Activated CD4-positive, alpha-beta memory T cell treated with anti-CD3 and anti-CD28 coated beads, Interleukin-2, amount 10 ng/mL, durations not matched to agents 7 days and 5 days (primary cell): ENCODE measurements at places on chromosomes 6 and 20. TPM values are rescaled to one million over a fixed set of nuclear protein-coding genes. Genes with fewer than 3 reads are reported as not detected.

DNA sequence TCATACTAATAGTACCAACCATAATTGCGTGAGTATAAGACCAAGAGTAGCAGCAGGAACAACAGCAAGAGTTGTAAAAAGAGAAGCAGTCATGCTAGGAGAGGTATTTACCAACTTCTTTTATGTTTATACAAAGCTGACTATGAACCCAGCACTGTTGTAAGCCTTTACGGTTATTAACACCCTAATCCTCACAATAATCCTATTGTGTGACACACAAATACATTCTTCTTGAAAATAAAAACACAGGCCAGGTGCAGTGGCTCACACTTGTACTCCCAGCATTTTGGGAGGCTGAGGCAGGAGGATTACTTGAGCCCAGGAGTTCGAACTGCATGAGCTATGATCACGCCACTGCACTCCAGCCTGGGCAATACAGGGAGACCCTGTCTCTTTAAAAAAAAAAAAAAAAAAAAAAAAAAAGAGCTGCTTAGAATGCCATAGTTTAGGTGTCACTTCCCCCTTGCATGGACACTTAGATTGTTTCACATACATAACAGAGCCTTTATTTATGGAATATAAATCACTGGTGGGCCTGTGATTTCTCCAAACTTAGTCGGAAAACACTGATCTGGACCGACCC, 20.2 kb downstream of the HCK start:
- no peak overlapping the region for H3K4me3 ChIP-seq
- DNase-seq, result no peak
- H3K27me3 ChIP-seq, result peaks cover 7% of the 10 kb centered on the region
- no peak overlapping the region for H3K27ac ChIP-seq
- H3K36me3 ChIP-seq, result no peaks in the 10 kb centered on the region

DNA sequence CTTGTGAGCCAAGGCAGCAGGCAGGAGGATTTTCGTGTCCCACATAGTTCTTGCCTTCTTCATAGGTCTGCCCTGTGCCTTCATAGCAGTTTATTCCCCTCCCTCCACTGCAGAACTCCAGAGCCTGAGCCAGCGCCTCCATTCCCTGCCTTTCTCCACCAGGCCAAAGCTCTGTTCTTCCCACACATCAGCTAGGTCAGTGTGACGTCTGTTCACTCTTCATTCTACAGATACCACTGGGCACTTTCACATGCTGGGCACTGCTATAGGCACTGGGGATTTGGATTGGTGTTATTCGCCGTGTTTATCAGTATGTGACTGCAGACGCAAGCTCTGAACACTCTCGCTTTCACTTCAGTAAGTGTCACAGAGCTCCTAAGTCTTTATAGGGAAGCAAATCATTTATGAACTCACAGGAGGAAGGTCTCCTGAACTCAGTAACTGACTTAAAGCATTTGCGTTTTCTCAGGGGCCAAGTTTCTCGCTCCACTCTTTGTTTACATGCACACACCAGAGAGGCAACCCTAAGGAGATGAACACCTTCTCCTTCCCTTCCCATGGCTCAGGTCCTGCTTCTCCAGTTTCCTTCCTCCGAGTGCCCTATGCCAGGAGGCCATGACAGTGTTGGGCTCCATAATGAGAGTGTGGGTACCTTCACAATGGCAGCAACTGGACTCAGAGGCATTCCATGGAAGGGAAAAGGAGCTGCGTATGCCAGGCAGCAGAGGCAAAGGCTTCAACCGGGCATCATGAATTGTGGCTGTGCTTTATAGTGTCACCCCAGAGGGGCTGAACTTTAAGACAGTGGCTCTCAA, 6.3 kb upstream of the APMAP start:
- peaks cover 12% of the 10 kb centered on the region for H3K36me3 ChIP-seq
- H3K27me3 ChIP-seq, result peaks cover 16% of the 10 kb centered on the region
- no peak overlapping the region for H3K4me3 ChIP-seq
- DNase-seq, result no peak

- no peak for DNase-seq
- H3K27ac ChIP-seq, result no peak overlapping the region
- no peak overlapping the region for H3K4me3 ChIP-seq
- H3K27me3 ChIP-seq, result no peaks in the 10 kb centered on the region
These were observed 21.6 kb upstream of the ZBTB2 start for GRCh38 chr6:151412909-151413308.

GRCh38 chr20:18388860-18389259, 78.0 kb downstream of the DZANK1 start:
- H3K4me1 ChIP-seq, result no peaks in the 10 kb centered on the region
- H3K27me3 ChIP-seq, result no peaks in the 10 kb centered on the region

DNA sequence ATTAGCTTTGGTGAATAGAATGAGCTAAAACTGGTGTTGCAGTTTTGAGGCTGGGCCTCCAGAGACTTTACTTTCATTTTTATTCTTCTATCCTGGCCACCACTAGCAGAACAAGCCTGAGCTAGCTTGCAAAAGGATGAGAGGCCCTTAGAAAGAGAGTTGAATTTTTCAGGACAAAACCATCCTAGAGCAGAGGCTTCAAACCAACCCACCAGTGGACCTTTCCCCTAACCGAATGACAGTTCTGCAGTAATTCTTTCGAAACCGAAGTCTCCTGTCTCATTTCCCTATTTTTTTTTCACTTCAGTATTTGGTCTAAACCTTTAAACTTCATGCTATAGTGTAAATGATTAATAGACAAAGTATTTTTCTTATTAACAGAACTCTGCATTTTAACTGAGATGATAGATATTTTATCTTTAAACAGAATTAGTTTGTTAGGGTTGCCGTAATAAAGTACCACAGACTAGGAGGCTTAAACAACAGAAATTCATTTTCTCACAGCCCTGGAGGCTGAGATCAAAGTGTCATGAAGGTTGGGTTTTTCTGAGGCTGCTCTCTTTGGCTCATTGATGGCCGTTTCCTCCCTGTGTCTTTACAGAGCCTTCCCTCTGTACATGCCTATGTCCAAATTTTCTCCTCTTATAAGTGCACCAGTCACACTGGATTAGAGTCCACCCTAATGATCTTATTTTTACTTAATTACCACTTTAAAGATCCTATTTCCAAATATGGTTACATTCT, 80.6 kb upstream of the PAK5 start:
- H3K4me1 ChIP-seq, result no peaks in the 10 kb centered on the region
- H3K36me3 ChIP-seq, result no peaks in the 10 kb centered on the region
- DNase-seq, result no peak
- no peak overlapping the region for H3K27ac ChIP-seq
- no peak overlapping the region for H3K4me3 ChIP-seq

- no peak overlapping the region for H3K4me3 ChIP-seq
- DNase-seq, result no peak
- H3K27ac ChIP-seq, result no peak overlapping the region
- no peaks in the 10 kb centered on the region for H3K27me3 ChIP-seq
- H3K36me3 ChIP-seq, result peaks cover 69% of the 10 kb centered on the region
These were observed 95.9 kb downstream of the NFATC2 start for GRCh38 chr20:51446656-51447055.

GRCh38 chr20:61802721-61803311, 262.9 kb downstream of the TAF4 start:
- H3K27me3 ChIP-seq, result no peaks in the 10 kb centered on the region
- DNase-seq, result no peak
- no peak overlapping the region for H3K27ac ChIP-seq
- H3K36me3 ChIP-seq, result no peaks in the 10 kb centered on the region

Gene OOEP
- total RNA-seq, result 0.68 TPM

Gene SOX18
- 0.25 TPM for total RNA-seq

Gene TBCC
- total RNA-seq, result 33.7 TPM
